NCI-H1417 (cell line): ENCODE measurements at places on chromosomes 13 and 19.
A peak's percentile ranks its signal among the peaks of the same experiment; 100 is the strongest.

DNA sequence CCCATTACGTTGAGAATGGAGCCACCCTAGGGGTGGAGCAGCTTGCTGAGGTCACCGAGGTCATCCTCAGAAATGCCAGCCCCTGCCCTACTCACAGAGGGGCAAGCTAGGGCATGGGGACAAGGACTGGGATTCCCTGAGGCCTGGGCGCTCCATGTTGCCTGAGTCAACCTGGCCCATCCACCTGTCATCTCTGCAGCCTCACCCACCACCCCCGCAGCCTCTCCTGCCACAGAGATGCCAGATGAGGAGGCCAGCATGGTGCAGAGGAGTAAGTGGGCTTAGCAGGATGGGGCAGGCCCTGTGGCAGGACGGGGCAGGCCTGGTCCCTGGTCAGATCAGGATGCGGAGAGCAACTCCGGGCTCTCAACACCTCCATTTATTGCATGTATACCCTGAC, 9.5 kb downstream of the NKPD1 start:
- DNase-seq = no peak

- DNase-seq = no peak
These were observed 32.2 kb downstream of the TMEM255B start for GRCh38 chr13:113791226-113791625.

- peak; percentile 18 for DNase-seq
These were observed 21.5 kb upstream of the GSX1 start for GRCh38 chr13:27770809-27771208.

DNA sequence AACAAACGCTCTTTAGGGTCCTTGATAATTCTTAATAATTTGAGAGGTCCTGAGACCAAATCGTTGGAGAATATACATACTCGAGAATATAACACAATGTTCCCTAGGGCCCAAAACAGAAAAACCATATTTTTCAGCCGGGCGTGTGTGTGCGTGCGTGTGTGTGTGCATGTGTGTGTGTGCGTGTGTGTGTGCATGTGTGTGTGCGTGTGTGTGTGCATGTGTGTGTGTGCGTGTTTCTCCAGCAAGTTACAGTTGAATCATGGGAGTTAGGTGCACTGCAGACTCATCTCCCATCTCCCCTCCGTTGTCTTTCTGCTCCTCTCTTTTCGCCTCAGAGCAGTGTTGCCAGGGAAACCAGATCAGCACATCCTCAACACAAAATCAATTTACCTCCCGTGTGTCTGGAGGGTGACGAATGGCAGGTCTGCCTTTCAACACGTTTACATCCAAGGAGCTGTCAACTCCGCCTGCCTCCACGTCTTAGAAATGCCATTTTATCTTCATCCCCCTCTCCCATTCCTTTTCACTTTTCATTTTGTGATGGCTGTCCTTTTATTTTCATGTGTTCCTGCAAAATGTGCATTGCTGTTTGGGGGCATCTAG, 8.3 kb upstream of the PNMA8B start:
- no peak for DNase-seq

GRCh38 chr19:54464044-54464629, 559 bp upstream of the LENG9 start:
- DNase-seq = peak; percentile 90

GRCh38 chr13:39918620-39919236, 263.3 kb downstream of the COG6 start:
- DNase-seq = no peak

GRCh38 chr19:14467816-14468215, 7.3 kb downstream of the PTGER1 start:
- DNase-seq = no peak

GRCh38 chr13:112260108-112261055, 115.8 kb upstream of the SPACA7 start:
- no peak for DNase-seq

DNA sequence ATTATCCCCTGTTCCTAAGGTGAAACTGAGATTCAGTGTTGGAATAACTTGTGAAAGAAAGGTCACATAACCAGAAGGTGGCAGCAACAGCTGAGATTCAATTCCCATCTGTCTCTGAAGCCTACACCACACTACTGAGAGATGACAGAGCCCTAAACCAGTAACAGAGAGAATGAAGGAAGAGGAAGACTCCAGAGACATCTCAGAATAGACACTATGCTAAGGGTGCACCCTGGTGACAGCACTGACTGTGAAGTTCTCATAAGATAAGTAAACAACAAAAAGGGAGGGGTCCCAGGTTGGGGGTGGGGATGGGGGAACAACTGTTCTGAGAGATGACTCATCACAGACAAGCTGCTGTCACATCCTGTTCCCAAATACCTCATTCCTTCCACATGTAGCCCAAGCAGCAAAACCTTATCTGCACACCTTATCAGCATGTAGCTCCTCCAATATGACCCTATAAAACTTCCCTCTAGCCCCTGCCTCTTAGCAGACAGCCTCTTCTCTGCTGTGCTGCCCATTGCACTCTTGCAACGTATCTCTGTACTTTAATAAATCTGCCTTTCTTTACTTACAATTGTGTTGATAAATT, 46.5 kb downstream of the UTP14C start:
- DNase-seq = no peak

DNA sequence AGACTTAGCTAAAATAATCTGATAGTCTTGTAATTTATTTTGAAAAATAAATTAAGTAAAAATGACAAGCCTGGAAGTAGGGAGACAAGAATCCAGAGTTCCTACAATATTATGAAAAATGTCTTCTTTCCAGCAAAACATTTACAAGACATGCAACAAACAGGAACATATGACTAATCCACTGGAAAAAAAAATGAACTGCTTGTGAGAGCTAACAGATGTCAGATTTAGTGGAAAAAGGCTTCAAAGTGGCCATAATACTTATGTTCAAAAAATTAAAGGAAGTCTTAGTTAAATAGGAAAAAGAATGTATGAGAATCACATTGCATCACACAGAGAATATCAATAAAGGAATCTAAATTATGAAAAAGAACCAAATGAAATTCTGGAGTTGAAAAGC, 2082.0 kb upstream of the PCDH20 start:
- DNase-seq = no peak

GRCh38 chr13:25473864-25474263, 102.1 kb downstream of the ATP8A2 start:
- DNase-seq = no peak

DNA sequence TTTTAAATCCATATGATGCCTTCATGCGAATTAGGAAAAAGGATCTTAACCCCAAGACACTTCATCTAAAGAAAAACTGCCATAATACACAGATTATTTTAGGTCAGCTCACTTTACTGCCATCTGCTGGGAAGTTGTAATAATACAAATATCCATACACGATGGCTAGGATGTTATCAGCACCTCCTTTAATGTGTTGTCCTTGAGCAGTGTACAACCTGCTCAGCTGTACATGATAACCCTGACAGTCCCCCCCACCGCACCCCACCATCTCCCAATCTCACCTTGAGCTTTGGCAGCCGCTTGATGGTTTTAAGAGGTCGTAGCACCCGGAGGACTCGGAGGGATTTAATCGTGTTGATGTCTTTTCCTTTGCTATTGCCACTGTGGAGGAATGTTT, 112.2 kb downstream of the IER2 start:
- peak; percentile 11 for DNase-seq

GRCh38 chr19:37991841-37992248, 84.8 kb downstream of the SIPA1L3 start:
- no peak for DNase-seq

DNA sequence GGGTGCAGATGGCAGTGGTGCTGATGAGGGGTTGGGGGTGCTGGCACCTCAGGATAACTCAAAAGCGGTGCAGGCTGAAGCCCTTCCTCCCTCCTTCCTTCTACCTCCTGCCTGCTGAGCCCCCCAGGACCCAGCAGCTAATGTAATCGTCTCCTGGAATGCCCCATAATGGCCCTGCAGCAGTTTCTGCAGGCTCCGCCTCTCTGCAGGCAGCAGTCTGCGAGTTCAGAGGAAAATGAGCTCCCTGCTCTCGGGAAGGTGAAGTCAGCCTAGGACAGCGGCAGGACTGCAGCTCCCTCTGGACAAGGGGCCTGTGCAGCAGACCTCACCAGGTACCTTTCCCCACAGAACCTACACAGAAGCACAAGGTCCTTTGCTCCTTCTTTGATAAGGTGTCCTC, 130.9 kb downstream of the ZDHHC20 start:
- DNase-seq = no peak

GRCh38 chr13:93146584-93147297, 79.9 kb upstream of the GPC6 start:
- DNase-seq = no peak
